NCI-H187 (cell line): ENCODE measurements at places on chromosomes 4 and X.

DNA sequence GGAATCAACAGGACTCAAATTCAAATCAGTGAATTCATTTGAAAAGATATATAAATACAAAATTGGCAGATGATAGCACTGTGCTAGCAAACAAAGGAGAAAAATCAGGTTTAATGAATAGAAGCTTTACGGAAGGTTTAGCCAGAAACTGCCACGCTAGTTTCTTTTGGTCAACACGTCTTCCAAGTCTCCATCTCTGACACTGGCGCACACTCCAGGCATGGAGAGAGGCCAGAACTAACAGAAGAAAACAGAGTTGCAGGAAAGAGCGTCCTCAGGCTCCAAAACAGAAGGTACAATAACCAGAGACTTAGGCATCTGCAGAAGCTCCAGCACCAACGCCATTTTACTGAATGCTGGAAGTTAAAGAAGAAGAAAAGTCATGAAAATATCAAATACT is 497.3 kb upstream of the FRG1 start:
- no peak for DNase-seq

DNA sequence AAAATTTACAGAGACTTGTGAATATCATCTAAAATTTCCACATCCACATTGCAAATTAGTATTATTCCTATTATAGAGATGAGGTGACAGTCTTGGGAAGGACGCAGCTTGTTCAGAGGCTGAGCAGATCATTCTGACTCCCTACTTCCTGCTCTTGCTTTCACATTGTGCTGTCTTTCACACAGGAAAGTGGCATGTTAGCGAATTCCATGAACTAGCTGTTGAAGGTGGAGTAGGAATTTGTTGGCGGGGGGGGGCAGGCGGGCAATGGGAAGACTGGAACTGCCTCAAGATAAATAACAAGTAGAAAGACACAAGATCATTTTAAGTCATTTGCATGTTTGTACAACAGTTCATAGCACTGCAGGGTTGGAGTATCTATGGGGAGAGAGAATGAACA is 2.3 kb downstream of the PF4V1 start:
- DNase-seq = no peak

DNA sequence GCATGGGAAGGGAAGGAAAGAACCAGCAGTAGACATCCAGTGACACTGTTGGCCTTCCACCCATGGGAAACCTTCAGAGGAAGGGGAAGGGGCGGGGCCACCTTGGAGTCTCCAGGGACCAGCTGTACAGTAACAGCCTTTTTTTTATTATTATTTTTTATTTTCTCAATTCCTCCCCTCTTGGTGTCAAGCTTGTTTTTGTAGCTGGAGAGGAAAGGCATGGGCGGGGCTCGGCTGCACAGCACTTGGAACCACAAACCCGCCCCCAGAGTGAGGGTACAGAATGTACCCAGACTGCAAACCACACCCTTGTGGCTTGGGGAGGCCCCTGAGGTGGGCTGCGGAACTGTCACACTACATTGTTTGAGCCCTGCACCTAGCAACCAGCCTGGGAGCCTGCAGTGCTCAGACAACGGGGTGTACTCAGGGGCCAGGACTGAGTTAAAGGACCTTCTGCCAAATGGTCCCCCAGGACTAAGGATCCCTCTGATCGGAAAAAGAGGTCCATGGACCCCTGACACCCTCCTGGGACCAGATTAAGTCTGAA is 45.7 kb downstream of the PRPS1 start:
- no peak for DNase-seq

DNA sequence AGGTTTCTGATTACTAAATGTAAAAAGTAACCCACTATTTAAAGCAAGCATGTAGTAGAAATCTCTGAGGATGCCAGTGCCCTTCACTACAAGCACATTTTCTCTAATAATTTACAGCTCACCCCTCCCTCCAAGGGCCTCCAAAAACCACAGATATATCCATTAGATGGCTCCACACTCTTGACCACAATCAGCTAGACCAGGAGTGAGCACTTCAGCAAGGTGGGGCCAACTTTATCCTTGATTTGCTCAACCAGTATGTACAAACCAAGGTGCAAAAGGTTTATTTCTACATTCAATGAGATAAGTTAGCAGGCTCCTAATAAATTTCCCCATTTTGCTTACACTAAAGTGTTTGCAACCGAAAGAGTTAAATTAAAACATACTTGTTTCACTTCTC is 35.8 kb downstream of the RFC1 start:
- DNase-seq = no peak

GRCh38 chr4:70280567-70280966 is 38.2 kb downstream of the CSN3 start:
- peak; percentile 84 for DNase-seq
